ENCODE measurements at places on chromosomes 2 and 18. TPM values are rescaled to one million over a fixed set of nuclear protein-coding genes. Genes with fewer than 3 reads are reported as not detected.

GCA gene
- 13.4 TPM for total RNA-seq

MATN3 gene
- 1.9 TPM for total RNA-seq

GRCh38 chr18:54250846-54251261, 18.5 kb upstream of the POLI start:
- no peaks in the 10 kb centered on the region for H3K36me3 ChIP-seq
- H3K4me3 ChIP-seq = no peak overlapping the region
- no peaks in the 10 kb centered on the region for H3K27me3 ChIP-seq

DNA sequence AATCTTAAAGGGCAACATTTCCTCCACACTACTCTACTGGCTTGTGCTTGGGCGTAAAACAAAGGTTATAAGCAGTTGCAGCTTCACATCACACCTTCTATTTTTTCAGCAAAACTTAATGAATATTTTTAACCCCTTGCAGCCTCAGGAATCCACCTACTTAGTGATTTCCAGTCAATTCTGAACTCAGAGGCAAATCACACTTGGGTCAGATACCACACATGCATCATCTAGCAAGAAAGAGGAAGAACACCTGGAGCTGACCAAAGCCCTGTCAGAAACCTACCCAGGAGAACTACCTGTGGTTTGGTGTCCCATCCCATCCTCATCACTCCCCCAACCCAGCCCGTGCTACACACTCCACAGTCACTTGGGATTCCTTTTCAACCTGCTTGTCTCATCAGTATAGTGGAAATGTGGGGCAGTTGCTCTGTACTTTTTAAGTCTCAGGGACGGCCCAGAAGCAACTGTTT, 25.5 kb downstream of the PIAS2 start:
- H3K36me3 ChIP-seq = peaks cover 13% of the 10 kb centered on the region
- no peak for DNase-seq
- no peak overlapping the region for H3K27ac ChIP-seq
- no peaks in the 10 kb centered on the region for H3K4me1 ChIP-seq
- no peak overlapping the region for H3K4me3 ChIP-seq

DNA sequence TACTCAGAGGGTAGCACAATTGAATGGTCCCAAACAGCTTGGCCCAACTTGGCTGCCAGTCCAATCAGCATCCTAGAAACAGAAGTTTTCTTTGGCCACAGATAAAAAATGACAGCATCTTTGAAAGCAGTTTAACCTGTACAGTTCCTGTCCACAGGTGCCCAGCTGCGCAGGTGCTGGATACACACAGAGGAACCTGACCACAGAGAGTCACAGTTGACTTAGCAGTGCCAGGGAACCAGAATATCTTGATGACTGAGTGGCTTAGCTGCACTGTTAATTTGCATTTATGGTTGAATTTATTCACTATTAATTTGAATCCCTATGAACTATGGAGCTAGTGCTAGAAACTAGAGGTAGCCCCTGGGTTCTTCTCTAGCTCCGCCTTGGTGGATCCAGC, 93.7 kb downstream of the TPGS2 start:
- no peaks in the 10 kb centered on the region for H3K27me3 ChIP-seq
- H3K4me1 ChIP-seq = no peaks in the 10 kb centered on the region
- H3K27ac ChIP-seq = no peak overlapping the region
- no peaks in the 10 kb centered on the region for H3K36me3 ChIP-seq
- DNase-seq = no peak
- H3K4me3 ChIP-seq = no peak overlapping the region

DNA sequence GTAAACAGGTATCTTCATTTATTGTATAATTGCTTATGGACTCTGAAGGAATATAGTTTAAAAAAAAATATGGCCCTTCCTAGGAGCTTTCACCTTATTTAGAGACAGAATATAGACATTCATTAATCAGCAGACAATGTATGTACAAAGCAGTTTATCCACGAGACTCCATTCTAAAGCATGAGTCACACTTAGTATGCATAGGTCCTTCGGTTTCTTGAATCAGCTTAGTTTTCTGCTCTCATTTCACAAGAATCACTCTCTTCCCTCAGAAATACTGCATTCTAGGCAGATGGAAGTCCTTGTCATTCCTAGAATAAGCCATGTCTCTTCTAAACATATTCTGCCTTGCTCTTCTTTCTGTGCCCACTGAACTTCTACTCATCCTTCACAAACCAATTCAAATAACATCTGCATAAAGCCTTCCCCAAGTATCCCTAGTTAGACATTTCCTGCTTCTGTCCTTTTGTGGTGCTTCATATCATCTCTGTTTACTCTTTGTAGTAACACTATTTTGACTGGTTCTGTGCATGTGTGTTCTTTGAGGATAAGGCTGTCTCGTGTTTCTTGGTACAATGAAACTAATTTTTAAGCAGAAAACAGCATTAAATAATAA, 84.5 kb downstream of the PTRHD1 start:
- no peak overlapping the region for H3K4me3 ChIP-seq
- peak; percentile 4 for DNase-seq
- H3K36me3 ChIP-seq = no peaks in the 10 kb centered on the region

DNA sequence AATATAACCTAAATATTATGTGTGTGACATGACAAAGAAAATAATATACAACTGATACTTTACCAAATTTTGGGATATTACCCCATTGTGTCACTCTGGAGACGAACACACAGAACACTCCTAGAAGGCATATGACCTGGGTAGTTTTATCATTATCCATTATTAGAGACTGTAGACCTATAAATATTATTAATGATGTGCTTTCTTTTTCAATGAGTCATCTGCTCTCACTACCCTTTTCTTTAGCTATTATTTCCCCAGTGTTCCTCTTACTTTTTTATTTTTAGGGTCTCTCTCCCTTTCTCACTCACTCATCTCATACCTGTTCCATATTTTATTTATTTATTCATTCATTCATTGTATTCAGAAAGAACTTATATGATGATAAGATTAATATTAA, 143.3 kb upstream of the ITGA4 start:
- H3K27me3 ChIP-seq = no peaks in the 10 kb centered on the region
- H3K27ac ChIP-seq = no peak overlapping the region
- no peak overlapping the region for H3K4me3 ChIP-seq
- no peaks in the 10 kb centered on the region for H3K36me3 ChIP-seq
- no peaks in the 10 kb centered on the region for H3K4me1 ChIP-seq
- DNase-seq = no peak

DNA sequence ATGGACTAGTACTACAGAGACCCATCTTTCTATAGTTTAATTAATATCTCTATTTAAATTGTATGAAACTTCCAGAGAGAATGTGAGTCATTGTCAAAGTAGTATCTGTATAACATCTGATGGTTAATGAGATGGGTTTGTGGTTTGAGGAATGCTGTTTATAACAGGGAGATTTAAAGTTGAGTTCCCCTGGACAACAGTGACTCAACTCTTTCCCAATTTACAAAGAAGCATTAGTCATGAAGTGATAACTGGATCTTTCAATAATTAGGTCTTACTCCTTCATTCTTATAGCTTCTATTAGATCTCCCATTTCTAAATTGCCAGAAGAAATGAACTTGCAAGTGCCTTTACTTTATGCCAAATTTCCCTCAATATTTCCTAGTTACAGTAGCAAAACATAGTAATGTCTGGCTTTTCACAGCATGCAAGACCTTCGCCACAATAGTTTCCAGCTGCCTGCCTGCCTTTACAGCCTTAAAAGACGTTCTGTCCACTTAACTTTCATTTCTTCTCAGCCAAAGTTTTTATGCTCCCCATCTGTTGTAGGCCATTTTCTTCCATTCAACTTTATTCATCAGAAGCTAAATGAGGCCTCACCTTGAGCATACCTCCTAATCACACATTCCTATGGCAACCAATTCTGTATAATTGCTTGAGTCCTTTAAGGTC, 47.7 kb upstream of the WDR75 start:
- no peak for DNase-seq
- H3K36me3 ChIP-seq = no peaks in the 10 kb centered on the region
- H3K27ac ChIP-seq = peak overlapping the region; percentile 66
- H3K4me3 ChIP-seq = no peak overlapping the region
- H3K4me1 ChIP-seq = peaks cover 12% of the 10 kb centered on the region

- DNase-seq = peak; percentile 33
- H3K27me3 ChIP-seq = no peaks in the 10 kb centered on the region
- H3K27ac ChIP-seq = no peak overlapping the region
- H3K36me3 ChIP-seq = no peaks in the 10 kb centered on the region
- peak overlapping the region; percentile 89 for H3K4me3 ChIP-seq
- peaks cover 25% of the 10 kb centered on the region for H3K4me1 ChIP-seq
These were observed 903 bp downstream of the KCNG3 start for GRCh38 chr2:42492691-42493467.

GRCh38 chr18:45254709-45255082, 360.6 kb upstream of the SLC14A2 start:
- no peaks in the 10 kb centered on the region for H3K27me3 ChIP-seq
- no peak overlapping the region for H3K4me3 ChIP-seq
- no peak for DNase-seq
- no peaks in the 10 kb centered on the region for H3K4me1 ChIP-seq

DNA sequence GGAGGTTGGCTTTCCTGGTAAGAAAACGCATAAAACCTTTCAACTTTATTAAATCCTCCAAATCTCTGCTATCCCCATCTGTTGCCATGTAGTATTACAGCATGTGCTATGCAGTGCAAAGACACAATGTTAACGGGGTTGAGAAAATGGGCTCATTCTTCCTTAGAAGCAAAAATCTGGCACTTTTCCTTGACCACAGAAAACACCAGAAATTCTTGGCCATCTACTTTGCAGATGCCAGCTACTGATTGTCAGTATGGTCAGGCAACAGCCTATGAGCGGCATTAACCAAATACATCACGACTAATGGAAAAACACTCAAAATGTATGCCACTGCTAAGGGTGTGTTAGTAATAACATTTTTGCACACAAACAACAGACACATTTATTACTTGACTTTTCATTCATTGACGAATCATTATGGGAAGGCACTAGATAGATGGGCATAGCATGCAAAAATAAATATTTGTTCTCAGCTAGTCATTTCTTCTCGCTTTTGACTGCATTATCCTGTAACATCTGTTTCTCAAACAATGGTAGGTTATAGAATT, 65.2 kb upstream of the CRIM1 start:
- no peaks in the 10 kb centered on the region for H3K36me3 ChIP-seq
- no peak for DNase-seq
- no peaks in the 10 kb centered on the region for H3K4me1 ChIP-seq
- H3K4me3 ChIP-seq = no peak overlapping the region
- H3K27ac ChIP-seq = no peak overlapping the region

- peaks cover 65% of the 10 kb centered on the region for H3K27me3 ChIP-seq
- no peaks in the 10 kb centered on the region for H3K4me1 ChIP-seq
- no peak overlapping the region for H3K27ac ChIP-seq
These were observed 249.9 kb downstream of the PIEZO2 start for GRCh38 chr18:10899481-10899880.

DNA sequence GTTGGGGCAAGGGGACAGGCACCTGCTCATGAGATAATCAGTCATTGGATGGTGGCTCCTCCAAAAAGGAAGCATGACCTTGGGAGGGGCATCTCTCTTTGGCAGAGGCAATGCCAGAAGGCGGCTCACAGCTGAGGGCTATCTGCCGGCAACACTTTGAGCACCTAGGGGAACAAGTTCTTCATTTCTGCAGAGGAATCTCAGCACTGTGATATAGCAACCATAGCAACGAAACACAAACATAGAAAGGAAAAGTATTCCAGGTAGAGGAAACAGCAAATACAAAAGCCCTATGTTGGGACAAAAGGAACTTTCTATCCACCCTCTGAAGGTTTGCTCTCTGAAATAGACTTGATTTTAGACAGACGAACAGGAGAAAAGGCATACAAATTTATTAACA, 89.1 kb upstream of the NEDD4L start:
- DNase-seq = no peak
- no peaks in the 10 kb centered on the region for H3K36me3 ChIP-seq
- H3K4me1 ChIP-seq = no peaks in the 10 kb centered on the region
- no peaks in the 10 kb centered on the region for H3K27me3 ChIP-seq

DNA sequence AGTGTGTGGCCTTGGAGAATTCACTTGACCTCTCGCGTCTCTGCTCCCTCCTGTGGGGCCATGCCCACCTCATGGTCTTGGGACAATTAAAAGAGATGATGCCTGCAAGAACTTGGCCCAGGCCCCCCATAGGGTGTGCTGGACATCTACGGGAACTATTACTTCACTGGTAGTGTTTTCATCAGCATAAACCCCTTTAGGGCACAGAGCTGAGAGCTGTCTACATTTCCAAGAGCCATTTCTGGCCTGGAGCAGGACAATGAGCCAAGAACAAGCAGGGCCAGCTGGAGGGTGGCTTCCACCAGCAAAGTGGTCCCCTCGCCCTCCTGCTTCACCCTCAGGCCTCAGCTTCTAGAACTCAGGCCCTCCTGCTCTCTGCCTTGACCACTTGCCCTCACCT, 232.3 kb downstream of the ZBTB7C start:
- no peaks in the 10 kb centered on the region for H3K27me3 ChIP-seq
- H3K27ac ChIP-seq = no peak overlapping the region
- no peak overlapping the region for H3K4me3 ChIP-seq
- H3K36me3 ChIP-seq = no peaks in the 10 kb centered on the region

- no peaks in the 10 kb centered on the region for H3K27me3 ChIP-seq
- H3K36me3 ChIP-seq = no peaks in the 10 kb centered on the region
- no peaks in the 10 kb centered on the region for H3K4me1 ChIP-seq
- H3K27ac ChIP-seq = no peak overlapping the region
- no peak for DNase-seq
These were observed 53.9 kb downstream of the INO80D start for GRCh38 chr2:206031950-206032567.

DNA sequence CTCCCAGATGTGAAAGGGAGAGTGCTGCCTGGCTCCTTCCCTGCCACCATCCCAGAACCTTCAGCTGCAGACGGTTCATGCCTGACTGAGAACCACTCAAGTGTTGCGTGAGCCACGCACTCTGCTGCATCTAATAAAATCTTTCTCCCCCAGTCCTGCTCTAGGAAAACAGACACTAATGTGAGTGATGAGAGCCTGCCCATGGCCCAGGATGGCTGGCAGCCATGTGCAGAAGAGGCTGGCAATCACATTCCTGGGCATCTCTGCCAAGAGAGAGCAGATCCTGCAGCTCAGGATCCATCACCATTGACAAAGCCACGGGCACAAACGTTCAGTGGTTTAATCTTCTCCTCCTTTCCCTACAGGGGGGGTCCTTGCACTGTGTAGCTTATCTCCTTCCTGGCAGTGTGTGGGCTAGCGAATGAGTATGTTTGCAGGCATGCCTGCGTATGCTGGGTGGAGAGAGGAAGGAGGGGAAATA, 477.5 kb downstream of the SLC4A3 start:
- no peaks in the 10 kb centered on the region for H3K4me1 ChIP-seq
- H3K27ac ChIP-seq = no peak overlapping the region
- no peaks in the 10 kb centered on the region for H3K27me3 ChIP-seq
- H3K4me3 ChIP-seq = no peak overlapping the region

GRCh38 chr2:14306268-14306861, 326.2 kb upstream of the LRATD1 start:
- no peaks in the 10 kb centered on the region for H3K27me3 ChIP-seq
- H3K4me1 ChIP-seq = no peaks in the 10 kb centered on the region
- H3K36me3 ChIP-seq = no peaks in the 10 kb centered on the region
- DNase-seq = no peak
- H3K4me3 ChIP-seq = no peak overlapping the region

- H3K4me3 ChIP-seq = no peak overlapping the region
- H3K27me3 ChIP-seq = no peaks in the 10 kb centered on the region
- peaks cover 14% of the 10 kb centered on the region for H3K4me1 ChIP-seq
- H3K36me3 ChIP-seq = no peaks in the 10 kb centered on the region
- DNase-seq = no peak
These were observed 7.9 kb downstream of the SCG2 start for GRCh38 chr2:223594259-223594658.

GRCh38 chr18:67428805-67429204, 87.7 kb downstream of the DSEL start:
- no peaks in the 10 kb centered on the region for H3K27me3 ChIP-seq
- H3K36me3 ChIP-seq = no peaks in the 10 kb centered on the region
- peaks cover 6% of the 10 kb centered on the region for H3K4me1 ChIP-seq

Data from PC-9 (cell line).